Activated CD8-positive, alpha-beta memory T cell treated with anti-CD3 and anti-CD28 coated beads, Interleukin-2, amount 10 ng/mL, durations not matched to agents 7 days and 5 days (primary cell): ENCODE measurements at places on chromosomes 3 and 15.
A peak's percentile ranks its signal among the peaks of the same experiment; 100 is the strongest.

DNA sequence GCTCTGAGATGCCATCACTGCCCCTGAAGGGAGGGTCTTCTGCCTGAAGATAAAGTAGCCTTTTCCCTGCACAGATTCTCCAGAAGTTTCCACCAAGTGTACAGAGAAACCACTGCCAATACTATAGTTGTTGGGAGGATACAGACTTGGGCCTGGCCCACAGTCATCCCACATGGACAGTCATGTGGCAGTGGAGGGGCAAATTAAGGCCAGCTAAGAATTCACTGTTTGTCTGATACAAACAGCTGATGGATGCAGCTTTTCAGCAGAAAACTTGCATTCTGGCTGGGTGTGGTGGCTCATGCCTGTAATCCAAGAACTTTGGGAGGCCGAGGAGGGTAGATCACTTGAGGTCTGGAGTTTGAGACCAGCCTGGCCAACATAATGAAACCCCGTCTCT, 22.1 kb downstream of the HOMER2 start:
- DNase-seq, result no peak

DNA sequence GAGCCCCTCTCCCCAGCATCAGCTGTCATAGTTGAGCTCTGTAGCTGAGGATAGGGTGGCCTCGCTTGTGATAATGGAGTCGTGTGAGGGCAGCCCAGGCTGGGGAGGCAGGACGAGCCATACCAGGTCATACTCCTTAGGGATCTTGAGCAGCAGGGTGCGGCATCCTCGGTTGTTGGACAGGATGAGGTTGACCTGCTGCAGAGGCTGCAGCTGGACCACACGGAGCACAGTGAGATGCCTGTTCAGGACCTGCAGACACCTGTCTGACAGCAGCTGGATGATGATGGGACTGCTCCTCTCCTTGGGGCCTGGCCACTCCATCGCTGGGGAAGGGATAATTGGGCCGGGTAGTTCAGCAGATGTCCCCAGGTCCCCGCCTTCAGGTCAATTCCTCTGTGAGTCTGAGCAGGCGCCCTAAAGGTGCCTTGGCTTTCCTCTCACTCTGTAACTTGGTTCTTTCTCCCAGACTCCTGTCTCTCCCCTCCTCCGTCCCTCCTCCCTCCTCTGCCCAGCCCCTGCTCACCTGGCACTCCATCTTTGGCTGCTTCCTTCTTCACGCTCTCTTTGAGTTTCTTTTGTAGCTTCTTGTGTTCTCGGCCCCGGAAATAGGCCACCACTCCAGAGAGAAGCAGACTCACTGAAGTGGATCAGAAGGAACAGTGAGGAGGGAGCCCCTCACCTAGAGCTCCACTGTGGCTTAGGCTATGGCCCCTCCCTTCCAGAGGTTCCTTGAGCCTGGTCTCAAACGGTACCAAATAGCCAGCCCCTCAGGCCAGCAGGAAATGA, 7.8 kb downstream of the DUOX2 start:
- DNase-seq, result no peak

GRCh38 chr15:82543160-82543559, 2.9 kb upstream of the RPS17 start:
- no peak for DNase-seq

GRCh38 chr15:73539212-73540128, 93.7 kb downstream of the NPTN start:
- no peak for DNase-seq

GRCh38 chr3:195255571-195256501, 15.1 kb downstream of the XXYLT1 start:
- peak; percentile 37 for DNase-seq

GRCh38 chr3:98952404-98952803, 50.9 kb upstream of the DCBLD2 start:
- DNase-seq, result no peak

- no peak for DNase-seq
These were observed 494.1 kb upstream of the DPPA4 start for GRCh38 chr3:109831403-109831802.

DNA sequence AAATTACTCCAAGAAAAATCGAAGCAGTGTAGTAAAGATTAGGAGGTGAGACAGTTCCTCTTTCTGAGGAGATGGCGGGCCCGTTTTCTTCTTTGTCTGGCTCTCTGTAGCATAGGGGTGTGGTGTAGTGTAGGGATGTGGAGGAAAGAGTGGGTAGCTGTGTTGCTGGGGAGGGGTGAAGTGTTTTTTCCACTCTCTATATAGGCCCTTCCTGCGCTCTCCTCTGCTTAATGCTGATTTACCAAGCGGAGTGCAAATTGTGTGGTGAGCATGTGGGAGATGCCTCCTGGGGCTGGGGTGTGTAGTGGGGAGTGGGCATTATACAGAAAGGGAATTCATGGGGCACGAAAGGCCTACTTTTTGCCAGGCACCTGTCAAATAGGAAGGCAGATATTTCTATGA, 94.9 kb downstream of the ST6GAL1 start:
- DNase-seq, result peak; percentile 62

GRCh38 chr3:46898321-46899150, 21.0 kb downstream of the PTH1R start:
- no peak for DNase-seq

DNA sequence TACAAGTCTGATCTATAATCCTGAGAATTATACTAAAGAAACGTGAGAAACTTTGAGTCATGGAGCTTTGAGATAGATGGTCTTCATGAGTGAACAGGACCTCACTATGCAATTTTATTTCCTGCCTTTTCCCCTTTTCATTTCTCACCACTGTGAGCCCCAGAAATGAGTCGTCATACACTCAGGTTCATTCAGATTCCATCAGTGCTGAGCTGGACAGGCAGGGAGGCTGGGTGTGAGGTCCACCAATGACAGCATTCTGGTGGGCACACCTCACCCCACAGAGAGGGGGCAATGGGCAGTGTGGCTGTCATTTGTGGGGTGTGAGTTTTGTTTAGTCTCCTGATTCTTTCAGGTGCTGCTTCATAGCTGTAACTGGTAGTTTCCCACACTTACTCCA, 16.9 kb downstream of the TIGIT start:
- no peak for DNase-seq

DNA sequence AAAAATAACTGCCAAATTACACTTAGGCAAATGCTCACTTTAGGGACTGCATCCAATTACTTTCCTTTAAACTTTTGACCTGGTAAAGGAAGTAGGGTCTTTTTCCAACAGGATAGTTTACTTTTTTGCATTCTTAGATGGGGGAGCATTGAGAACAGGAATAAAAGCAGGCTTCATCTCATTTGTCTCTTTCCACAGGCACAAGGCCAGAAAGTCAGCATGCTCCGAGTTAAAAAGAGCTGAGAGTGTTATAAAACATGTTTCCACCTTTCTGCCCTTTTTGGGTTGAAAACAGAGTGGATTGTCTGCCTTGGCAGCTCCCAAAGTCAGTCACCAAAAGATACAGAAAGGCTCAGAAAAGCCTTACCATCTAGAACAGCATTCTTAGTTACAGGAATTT, 404.9 kb upstream of the ALCAM start:
- DNase-seq, result no peak

DNA sequence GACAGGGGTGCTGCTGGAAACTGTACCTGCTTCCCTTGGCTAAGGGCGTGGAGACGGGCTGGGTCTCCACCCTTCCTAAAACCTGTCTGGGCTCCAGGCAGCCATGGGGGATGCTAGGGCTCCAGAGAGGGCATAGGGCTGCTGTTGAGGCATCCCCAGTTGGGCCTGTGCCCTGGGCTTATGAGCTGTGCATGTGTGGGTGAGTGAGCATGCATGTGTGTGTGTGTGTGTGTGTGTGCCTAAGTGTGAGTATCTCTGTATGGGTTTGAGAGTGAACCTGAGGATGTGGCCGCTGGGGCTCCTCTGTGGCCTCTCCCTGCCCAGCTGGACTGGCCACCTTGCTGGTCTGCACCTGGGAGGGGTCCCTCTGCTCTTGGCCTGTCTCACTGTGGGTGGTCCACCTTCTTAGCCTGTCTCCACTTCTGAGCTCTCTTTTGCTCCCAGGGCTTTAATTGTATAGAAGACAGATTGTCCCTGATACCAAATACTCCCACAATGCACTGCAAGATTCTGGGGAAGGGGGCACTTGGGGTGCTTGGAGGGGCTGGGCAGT, 11.9 kb upstream of the TMEM115 start:
- DNase-seq, result no peak

DNA sequence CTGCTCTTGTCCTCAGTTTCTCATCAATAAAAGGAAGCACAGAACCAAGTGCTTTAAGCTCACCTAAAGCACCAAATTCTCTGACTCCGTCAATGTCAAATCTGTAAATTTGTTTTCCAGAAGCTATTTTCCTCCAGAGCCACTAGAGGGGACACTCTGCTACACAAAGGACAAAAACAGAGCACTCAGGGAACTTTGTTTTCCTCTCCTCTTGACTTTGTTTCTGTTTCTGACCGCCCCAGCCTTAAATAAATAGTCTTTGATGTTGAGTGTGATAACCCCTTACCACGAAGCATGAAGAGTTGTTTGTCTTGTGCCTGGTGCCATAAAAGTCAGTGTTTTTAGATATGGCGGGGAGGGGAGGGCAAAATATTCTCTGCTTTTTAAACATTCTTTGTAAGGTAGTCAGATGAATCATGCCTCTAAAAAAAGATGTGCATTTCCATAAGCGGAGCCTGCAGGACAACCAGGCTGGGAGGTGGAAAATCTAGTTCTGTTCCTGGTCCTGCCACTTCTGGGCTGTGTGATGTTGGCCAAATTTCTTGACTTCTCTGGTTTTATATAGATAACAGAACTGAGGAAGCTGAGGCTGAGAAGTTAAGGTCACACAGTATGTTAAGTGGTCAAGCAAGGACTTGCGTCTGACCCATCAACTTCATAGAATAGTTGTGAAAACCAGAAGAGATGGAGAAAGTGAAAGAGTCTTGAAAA, 7.3 kb upstream of the ZBTB38 start:
- DNase-seq, result no peak

DNA sequence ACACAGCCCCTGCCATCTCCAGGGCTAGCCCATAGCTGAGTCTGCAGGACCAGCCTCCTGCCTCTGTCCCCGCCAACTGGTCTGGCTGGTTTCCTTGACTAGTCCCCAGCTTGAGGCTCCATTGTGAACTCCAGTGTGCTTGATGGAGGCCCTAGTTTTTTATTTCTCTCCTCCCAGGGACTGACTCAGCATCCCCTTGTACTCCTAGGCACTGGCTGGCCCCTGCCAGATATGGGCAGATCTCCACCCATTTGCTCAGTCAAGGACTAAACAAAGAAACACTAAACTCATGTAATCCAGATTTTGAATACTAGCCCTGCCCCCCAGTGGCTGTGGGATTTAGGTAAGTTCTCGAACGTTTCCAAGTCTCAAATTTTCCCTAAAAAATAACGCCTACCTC, 415.4 kb upstream of the RORA start:
- DNase-seq, result no peak

DNA sequence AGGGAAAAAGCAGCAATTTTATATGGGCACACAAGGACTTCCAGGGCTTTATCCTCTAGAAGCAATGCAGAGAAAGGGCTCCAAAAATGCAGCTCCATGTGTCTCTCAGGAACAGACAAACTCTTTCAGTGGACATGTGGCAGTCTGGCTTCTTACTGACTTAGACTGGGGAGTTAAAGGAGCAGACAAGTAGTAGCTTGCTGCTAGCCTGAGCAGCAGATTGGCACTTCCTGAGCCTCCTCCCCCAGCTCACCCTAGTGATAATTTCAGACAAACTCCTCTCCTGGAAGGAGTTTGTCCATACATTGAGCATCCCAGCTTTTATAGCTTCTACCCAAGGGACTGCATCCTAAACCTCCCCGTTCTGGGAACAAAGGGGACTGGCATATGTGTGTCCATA, 101.7 kb upstream of the MANF start:
- no peak for DNase-seq

DNA sequence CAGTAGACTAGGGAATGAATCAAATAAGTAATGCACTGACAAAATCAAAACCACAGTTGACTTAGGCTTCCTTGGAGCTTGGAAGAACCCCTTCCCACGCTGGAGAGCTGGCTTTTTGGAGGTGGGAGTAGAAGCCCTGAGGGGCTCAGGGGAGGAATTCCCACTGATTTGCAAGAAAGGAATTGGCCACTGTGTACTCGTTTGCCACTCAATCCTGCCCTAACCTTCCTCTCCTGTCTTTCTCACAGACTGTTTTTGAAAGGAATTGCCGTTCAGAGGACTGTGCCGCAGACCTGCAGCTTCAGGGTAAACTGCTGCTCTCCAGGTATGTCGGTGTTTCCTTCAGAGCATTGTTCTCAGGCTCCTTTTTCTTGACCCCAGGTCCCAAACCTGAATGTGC, 208.2 kb upstream of the CTDSPL start:
- DNase-seq, result no peak

DNA sequence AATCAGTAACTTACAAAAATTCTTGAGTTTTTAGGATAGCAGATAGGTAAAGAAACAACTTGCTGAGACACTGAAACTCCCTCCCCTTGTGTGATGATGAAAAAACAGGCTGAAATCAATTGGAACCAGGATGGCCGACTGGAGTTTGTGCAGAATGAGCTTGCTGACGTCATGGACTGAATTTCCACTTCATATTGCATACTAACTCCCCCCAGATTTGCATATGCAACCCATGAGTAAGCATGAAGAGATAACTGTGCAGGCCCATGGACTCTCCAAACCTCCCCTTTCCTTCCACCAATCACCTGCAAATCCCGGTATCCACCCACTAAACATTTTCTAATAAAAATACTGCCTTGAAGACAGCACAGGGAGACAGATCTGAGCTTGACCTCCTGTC, 82.0 kb upstream of the SCN5A start:
- DNase-seq, result no peak

DNA sequence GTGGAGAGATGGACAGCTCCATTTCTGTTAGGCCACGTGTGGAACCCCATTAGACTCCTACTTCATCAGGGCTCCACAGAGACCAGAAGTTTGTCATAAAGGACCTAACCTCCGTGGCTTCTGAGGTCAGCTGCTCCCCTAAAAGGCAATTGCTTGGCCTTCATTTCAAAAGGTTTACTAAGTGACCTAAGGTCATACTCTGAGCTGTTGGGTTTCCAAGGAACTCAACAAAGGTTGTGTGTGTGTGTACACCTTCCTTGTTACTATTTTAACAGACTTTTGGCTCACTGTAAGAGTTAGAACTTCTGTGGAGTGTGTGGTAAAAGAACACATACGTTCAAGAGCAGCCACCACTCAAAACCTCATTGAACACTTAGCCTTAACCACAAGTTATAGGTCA, 73.9 kb downstream of the SEC22A start:
- DNase-seq, result peak; percentile 58

DNA sequence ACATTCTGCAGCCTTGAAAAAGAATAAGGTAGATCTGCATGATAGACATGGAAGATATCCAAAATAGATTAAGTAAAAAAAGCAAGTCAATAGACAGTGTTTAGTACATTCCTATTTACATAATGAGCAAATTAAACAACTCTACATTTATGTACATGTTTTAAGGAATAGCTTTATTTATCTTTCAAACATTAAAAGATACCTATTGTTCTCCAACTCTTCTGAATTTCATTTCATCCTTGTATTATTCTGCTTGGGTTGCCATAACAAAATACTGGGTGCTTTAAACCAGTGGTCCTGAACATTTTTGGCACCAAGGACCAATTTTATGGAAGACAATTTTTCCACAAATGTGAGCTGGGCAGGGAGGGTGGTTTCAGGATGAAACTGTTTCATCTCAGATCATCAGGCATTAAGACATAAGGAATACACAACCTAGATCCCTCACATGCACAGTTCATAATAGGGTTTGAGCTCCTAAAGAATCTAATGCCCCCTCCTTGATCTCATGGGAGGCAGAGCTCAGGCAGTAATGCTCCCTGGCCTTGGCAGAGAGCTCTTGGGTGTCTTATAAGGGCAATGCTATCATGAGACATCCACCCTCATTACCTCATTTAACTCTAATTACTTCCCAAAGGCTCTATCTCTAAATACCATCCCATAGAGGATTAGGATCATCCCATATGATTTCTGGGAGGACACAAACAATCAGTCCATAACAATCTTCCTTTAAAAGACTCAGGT, 6.8 kb upstream of the KATNBL1 start:
- DNase-seq, result no peak
